Lung (tissue), 17 donors: ENCODE measurements at places on chromosomes 5 and 9. TPM values are rescaled to one million over a fixed set of nuclear protein-coding genes. Genes with fewer than 3 reads are reported as not detected.

ATP10B gene
- total RNA-seq = 0.18 TPM

PCSK1 gene
- total RNA-seq = 2.2 TPM

TIMD4 gene
- total RNA-seq = 1.5 TPM

SNCAIP gene
- 6.5 TPM for total RNA-seq

NRARP gene
- total RNA-seq = 5.2 TPM

MARCOL gene
- not detected for total RNA-seq

SPINK7 gene
- not detected for total RNA-seq

ELOVL7 gene
- 4.5 TPM for total RNA-seq
